Left ventricle myocardium superior (tissue), 1 donor: ENCODE measurements at places on chromosomes 2 and 18. TPM values are rescaled to one million over a fixed set of nuclear protein-coding genes. Genes with fewer than 3 reads are reported as not detected.
A peak's percentile ranks its signal among the peaks of the same experiment; 100 is the strongest.

GRCh38 chr2:105778080-105778607 is 33.4 kb downstream of the NCK2 start:
- DNase-seq = no peak

DNA sequence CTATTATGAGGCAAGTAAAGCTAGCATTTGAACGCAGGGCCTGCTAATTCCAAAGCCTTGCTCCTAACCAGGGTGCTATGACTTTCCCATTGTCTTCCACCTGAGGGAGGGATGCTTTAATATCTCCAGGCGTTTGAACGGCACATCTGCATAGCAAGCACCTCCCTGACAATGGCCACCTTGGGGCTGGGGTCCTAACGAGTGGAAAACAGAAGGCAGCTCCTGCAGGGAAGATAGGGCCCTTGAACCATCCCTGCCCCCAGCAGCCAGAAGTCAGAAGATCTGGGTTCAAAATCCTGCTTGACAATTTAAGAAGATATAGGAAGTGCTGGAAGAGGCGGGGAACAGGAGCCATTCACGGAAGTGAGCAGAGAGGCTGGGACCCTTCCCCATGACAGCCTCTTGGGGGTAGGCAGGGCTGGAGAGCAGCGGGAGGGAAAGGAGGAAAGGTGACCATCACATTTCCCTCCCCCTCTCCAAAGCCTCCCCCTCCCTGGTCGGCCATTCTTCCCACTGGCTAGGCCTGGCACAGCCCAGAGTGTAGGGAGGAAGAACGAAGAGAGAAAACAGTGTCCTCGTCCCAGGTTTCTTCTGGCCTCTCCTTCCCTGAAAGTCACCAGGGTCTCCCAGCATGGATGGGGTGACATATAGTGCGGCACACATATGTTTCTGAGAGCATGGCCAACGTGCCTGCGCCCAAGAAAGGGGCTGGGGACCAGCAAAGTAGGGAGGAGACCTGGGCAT is 73.5 kb downstream of the EMX1 start:
- no peak for DNase-seq

DNA sequence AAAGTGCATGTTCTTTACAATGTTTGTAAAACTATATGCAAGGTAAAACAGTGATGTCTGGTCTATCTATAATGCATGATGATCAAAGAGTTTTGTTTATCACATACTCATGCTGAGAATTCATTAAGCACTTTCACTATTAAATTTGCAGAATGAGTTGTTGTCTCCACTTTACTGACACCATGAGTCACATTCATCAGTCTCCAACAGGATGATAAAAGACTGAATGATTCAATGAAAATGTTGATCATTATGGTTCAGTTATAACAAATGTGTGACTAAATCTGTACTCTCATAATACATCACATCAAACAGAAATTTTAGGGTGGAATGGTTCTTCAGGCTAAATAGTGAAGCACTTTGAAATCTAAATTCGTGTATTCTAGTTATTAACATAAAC is 129.0 kb downstream of the ERBB4 start:
- no peak for DNase-seq

- DNase-seq = peak; percentile 56
Observed at GRCh38 chr2:174023591-174024523, 58.7 kb upstream of the SP3 start.

Gene MROH2A
- not detected for total RNA-seq

Gene RASGRP3
- 53.8 TPM for total RNA-seq

Gene GRHL1
- total RNA-seq = 1.0 TPM
